NCI-H1092 (cell line): ENCODE measurements at places on chromosomes 7 and 10.

GRCh38 chr10:75024971-75025523, 86.4 kb upstream of the SAMD8 start:
- DNase-seq: no peak

DNA sequence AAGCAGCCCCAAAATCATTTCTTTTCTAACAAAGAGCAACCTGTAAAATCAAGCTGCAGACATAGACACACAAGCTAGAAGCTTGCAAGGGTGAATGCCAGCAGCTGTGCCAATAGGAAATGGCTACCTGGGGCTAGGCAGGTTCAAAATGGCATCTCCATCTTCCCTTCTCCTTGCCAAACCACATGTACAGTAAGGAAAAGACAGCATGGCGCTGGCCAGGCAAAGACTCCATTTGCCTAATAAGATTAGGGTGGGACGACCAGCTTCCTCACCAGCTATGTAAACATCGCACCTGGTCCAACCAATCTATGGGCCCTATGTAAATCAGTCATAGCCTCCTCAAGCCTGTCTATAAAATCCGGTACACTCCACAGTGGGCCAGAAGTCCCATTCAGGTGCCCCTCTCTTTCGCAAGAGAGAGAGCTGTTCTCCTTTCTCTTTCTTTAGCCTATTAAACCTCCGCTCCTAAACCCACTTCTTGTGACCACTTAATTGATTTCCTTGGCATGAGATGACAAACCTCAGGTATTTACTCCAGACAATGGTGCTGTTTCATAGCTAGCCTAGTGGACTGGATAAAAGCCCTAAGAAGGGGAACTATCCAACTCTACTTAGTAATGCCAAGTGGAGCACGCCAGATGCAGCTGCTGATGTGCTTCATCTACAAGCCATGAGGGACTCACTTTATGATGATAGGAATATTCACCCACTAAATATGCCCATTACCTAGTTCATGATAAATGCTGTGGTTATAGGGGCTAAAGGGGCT, 44.1 kb downstream of the HTR7 start:
- no peak for DNase-seq

GRCh38 chr10:58996063-58996462, 180.4 kb upstream of the PHYHIPL start:
- DNase-seq: no peak

DNA sequence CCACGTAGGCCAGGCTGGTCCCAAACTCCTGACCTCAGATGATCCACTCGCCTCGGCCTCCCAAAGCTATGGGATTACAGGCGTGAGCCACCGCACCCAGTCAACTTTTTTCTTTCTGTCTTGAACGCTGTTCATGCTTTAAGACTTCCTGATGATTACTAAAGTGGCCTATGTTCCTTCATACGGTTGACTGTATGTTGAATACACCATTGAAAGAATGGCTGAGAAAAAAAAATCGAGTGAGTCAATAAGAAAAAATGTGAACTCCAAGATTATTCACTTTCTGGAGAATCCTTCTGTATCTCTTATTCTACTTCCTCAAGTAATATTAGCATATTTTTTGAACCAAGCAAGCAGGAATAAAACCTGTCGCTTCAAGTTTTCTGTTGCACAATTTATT, 955.0 kb downstream of the GATA3 start:
- DNase-seq: no peak

DNA sequence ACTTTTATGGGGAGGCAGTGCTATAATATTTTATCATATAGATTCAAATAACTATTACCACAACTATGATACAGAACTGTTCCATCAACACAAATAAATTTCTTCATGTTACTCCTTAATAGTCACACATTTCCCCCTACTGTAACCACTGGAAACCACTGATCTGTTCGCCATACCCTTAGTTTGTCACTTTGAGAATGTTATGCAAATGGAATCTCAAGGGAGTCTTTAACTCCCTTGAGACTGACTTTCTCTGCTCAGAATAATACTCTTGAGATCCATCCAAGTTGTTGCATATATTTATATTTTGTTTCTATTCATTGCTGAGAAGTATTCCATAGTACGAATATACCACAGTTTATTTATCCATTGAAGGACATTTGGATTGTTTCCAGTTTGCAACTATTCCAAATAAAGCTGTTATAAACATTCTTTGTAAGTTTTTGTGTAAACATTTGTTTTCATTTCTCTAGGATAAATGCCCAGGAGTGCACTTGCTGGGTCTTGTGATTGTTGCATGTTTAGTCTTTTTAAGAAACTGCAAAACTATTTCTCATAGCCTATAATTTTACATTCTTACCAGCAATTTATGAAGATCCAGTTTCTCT, 19.7 kb upstream of the PON2 start:
- no peak for DNase-seq
